ENCODE measurements at places on chromosomes 12 and 14.
A peak's percentile ranks its signal among the peaks of the same experiment; 100 is the strongest.

DNA sequence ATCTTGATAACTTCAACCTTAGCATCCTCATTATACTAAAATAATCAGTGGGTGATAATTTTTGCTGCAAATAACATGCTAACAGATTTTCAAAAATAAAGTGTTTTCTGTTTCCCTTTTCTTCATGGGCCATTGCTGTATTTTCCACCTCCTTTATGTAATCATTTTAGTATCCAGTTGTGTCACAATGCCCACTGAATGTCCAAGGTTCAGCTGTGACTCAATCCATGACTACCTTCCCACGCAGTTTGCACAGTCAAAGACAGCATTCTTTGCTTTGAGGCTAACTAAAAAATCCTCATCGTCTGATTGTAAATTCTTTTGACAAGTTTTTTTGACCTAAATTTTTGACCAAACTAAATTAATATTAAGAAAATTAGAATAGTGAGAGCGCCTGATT lies 474.1 kb downstream of the FLRT2 start:
- no peak for DNase-seq

DNA sequence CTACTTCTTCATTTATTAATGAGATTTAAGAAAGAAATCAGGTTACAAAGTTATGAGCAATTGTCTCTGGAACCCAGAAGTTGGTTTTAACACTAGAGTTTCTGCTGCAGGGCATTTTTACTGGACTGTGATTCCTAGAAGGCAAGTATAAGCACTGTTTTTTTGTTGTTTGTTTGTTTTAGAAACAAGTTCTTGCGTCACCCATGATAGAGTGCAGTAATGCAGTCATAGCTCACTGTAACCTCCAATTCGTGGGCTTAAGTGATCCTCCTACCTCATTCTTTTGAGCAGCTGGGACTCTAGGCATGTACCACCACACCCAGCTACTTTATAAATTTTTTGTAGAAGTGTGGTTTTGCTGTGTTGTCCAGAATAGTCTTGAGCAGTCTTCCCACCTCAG lies 25.6 kb downstream of the RAP1B start:
- DNase-seq: no peak

GRCh38 chr12:95178136-95178535 lies 39.1 kb downstream of the FGD6 start:
- DNase-seq: no peak

- DNase-seq: no peak
These were observed 56.1 kb upstream of the TCL1A start for GRCh38 chr14:95769976-95770375.

GRCh38 chr12:78062786-78063185 lies 232.1 kb downstream of the NAV3 start:
- DNase-seq: no peak

DNA sequence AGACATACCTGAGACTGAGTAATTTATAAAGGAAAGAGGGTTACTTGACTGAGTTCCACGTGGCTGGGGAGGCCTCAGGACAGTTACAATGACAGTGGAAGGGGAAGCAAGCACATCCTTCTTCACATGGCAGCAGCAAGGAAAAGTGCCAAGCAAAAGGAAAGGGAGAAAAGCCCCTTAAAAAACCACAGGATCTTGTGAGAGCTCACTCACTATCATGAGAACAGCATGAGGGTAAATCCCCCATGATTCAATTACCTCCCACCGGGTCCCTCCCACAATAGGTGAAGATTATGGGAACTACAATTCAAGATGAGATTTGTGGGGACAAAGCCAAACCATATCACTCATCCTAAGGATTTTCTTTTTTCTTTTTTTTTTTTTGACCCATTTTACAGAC lies 177.8 kb upstream of the EEA1 start:
- DNase-seq: no peak

- peak; percentile 53 for DNase-seq
These were observed at the start of gene GRIP1 for GRCh38 chr12:66678338-66679275. GRIP1 (minus strand) TSS chr12:66679076; CDS start chr12:66678904, 172 bp downstream.

- no peak for DNase-seq
These were observed 4.0 kb upstream of the NUAK1 start for GRCh38 chr12:106142591-106143261.

GRCh38 chr14:58631732-58632131 lies 6.0 kb upstream of the DACT1 start:
- DNase-seq: peak; percentile 69

GRCh38 chr14:22509751-22510300 lies 79.2 kb downstream of the DAD1 start:
- DNase-seq: no peak

DNA sequence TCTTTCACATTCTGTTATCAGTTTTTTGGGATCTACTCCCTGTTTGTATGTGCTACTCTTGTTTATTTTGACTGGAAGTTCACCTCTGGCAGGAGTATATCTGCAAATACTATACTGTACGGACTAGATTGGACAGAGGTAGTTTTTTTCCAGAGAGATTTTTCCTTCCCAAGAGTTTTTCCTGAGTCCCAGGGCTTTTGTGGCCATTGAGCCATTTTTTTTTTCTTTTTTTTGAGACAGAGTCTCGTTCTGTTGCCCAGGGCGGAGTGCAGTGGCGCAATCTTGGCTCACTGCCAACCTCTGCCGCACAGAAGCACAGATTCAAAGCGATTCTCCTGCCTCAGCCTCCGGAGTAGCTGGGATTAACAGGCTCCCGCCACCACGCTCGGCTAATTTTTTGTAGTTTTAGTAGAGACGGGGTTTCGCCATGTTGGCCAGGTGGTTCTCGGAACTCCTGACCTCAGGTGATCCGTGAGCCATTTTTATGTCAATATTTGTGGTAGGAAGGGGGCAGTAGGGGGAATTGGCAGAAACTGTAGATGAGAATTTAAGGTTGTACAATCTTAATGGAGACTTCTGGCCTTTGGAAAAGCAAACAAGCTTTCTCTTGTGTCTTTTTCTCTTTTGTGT lies 19.4 kb downstream of the KTN1 start:
- no peak for DNase-seq

DNA sequence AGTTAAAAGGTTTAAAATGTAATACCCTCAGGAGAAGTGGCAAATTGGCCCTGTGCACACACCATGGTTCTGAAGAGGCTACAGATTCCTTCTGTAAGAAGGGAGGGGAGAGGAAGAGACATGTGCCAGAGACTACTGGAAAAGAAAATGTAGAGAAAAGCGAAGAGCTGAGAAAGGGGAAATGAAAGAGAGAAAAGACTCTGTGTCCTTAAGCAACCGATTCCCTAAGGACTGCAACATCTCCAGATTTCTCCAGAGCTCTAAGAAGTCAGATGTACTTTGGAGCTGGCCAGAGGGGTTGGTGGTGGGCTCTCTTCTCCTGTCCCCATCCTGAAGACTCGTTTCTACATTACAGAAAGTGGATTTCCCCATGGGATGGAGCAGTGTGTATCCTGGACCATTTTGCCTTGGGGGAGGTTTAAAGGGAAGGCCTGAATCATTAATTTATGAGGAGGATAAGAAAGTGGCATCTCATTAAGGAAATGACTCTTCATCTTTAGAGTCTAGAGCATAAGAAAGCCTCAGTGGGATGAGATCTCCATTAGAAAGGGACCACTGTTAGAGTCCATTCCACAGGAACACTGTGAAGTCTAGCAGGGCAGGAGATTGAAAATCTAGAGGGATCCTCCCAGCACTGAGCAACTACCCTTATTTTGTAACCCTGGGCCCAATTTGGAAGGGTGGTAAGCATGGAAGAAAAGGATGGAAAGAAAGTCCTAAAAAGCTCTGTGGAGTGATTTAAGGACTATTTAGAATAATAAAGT lies 45.5 kb upstream of the FUT8 start:
- DNase-seq: no peak

- DNase-seq: no peak
These were observed 49.4 kb downstream of the LTBP2 start for GRCh38 chr14:74562515-74563232.

DNA sequence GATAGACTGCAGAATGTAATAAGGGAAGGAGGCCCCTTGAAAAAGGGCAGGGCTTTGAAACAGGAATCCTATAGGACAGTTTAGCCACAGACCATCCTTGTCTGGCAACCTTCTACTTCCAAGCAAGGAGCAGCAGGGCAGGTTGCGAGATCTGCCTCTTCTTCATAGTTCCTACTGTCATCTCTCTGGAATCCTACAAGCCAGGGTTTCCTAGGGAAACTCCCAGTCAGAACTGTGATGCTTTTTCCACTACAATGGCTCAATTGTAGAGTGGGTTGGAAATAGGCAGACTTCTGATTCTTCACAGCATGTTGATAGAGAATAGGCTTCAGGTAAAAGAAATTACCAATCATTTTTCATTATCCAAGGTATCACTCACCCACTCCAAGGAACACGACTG lies 186.3 kb downstream of the DACT1 start:
- DNase-seq: no peak

GRCh38 chr12:76256321-76256720 lies 91.9 kb downstream of the BBS10 start:
- DNase-seq: no peak

DNA sequence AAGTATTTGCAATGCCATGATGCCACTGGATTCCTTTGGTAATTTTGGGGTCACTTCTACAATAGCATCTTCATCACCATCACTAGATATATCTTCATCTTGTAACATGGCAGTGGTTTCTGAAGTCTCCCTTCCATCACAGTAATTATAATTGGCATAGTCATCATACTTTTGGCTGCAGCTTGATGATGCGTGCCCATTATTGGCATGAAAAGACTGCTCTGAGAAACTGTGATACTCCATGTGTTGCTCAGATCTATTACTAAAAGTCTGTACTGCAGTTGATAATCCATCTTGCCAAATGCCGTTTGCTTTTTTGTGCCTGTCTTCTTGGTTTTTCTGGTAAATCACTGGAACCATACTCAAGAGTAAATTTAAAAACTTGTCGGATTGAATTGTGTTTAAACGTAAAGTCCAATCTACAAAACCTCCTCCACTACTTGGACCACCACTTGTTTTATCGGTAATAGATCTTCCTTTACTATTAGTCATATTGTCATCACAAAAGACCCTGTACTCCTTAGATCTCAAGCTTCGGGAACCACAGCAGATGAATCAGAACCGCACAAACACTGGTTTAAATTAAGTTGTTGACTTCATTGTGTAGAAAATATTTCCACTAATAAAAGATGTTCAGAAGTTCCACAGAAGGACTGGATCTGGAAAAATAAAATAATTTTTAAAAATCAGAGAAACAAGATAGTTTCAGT lies 29.9 kb downstream of the SLC41A2 start:
- DNase-seq: no peak

- peak; percentile 68 for DNase-seq
These were observed 68.6 kb upstream of the USP15 start for GRCh38 chr12:62191491-62192179.

DNA sequence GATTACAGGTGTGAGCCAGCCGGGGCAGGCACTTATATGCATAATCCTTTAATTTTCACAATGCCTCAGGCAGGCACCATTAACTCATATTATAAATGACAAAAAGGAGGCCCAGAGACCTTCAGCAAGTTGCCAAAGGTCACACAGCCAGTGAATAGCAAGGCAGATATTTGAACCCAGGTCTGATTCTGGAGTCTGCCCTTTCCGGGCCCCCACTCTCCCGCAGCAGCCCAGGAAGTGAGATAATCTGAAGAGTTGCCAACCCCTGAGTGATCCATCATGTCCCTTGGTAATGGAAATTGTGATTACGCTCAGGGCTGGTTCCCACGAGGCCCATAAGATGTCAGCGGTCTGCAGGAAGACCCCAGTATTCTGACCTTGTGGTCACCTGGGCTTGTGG lies 95.3 kb upstream of the MED13L start:
- DNase-seq: no peak

DNA sequence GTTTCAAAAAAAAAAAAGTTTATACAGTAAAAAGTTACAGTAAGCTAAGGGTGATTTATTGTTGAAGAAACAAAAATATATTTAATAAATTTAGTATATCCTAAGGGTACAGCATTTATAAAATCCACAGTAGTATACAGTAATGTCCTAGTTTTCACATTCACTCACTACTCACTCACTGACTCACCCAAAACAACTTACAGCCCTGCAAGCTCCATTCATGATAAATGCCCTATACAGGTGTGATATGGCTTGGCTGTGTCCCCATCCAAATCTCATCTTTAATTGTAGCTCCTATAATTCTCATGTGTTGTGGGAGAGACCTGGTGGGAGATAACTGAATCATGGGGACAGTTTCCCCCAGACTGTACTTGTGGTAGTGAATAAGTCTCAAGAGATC lies 61.7 kb downstream of the TC2N start:
- no peak for DNase-seq

DNA sequence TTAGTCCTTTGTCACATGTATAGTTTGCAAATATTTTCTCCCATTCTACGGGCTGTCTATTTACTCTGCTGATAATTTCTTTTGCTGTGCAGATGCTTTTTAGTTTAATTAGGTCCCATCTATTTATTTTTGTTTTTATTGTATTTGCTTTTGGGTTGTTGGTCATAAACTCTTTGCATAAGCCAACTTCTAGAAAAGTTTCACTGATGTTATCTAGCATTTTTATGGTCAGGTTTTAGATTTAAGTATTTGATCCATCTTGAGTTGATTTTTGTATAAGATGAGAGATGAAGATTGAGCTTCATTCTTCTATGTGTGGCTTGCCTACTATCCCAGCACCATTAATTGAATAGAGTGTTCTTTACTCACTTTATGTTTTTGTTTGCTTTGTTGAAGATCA lies 1008.4 kb upstream of the ATXN7L3B start:
- no peak for DNase-seq

DNA sequence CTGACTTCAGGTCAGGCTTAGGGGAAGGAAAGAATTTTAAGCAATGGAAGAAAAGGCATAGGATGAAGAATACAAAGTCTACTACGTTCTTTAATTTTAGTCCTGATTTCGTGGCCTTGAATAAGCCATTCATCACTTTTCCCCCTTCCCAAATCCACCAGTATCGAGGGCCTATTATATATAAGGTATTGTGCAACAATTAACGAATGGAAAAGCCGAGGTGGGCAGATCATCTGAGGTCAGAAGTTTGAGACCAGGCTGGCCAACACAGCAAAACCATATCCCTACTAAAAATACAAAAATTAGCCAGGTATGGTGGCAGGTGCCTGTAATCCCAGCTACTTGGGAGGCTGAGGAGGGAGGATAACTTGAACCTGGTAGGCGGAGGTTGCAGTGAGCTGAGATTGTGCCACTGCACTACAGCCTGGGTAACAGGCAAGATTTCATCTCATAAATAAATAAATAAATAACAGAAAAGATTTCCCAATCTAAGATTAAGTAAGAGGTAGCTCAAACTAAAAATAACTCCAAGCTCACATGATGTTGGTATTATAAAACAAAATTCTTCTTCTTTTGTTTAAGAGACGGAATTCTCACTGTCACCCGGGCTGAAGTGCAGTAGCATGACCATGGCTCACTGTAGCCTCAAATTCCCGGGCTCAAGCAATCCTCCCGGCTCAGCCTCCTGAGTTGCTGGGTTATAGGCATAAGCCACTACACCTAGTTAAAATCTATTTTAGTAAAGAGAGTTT lies 58.3 kb upstream of the NR2C1 start:
- no peak for DNase-seq
